ENCODE measurements at places on chromosomes 4 and X.

GRCh38 chrX:150805736-150806135, 92.7 kb downstream of the CD99L2 start:
- DNase-seq = no peak

DNA sequence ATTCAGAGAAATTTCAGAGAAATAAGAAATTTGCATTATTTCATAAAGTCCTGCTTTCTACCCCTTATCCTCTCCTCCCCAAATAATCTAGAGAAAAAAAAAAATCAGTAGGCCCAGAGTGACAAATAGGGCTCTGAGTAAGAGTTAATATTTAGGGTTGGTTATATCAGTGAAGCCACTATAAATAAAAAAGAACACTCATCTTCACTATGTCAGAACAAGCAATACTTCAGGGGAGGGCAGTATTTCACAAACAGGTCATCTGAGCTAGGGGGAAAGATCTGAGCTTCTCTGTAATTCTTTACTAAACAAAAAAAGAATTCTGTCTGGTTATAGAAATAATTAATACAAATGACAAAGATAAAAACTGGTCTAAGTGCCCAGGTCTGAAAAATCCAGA, 39.4 kb downstream of the PDE5A start:
- DNase-seq = no peak

- DNase-seq = peak; percentile 63
Measured at GRCh38 chr4:67871867-67872266, 11.9 kb downstream of the TMPRSS11D start.

DNA sequence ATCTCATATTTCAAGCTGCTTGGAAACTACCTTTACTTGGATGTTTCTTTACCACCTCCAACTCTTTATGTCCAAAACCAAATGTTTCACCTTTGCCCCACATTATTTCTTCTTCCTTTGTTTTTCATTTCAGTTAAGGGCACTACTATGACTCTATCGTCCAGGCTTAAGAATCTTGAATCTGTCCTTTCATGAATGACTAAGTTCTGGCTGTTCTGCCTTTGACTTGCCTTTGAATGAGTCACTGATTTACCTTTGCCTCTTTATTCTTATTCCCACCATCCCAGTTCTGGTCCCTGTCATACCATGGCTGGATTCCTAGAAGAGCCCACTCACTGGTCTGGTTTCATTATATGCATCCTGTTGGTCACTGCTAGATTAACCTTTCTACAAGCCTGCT, 30.6 kb upstream of the PLAC1 start:
- DNase-seq = no peak
